ENCODE measurements at places on chromosomes 2 and 18. TPM values are rescaled to one million over a fixed set of nuclear protein-coding genes. Genes with fewer than 3 reads are reported as not detected.

Gene TEKT4
- total RNA-seq, result not detected

Gene MAB21L4
- total RNA-seq, result not detected

Gene RNU2-63P
- not detected for total RNA-seq

Gene SLC19A3
- 0.29 TPM for total RNA-seq

Gene SERPINB3
- total RNA-seq, result not detected

Gene TMEM247
- total RNA-seq, result not detected

Gene GPAT2
- 16.2 TPM for total RNA-seq

Gene CFC1
- total RNA-seq, result not detected

Gene LAMA1
- 3.6 TPM for total RNA-seq

Gene SLC11A1
- 0.33 TPM for total RNA-seq

Gene UPP2
- total RNA-seq, result not detected

Gene TUBA4A
- 55.1 TPM for total RNA-seq

Gene TPO
- total RNA-seq, result not detected

Gene MRPL53
- total RNA-seq, result 48.0 TPM

Gene TDRD15
- not detected for total RNA-seq

Gene SERPINB5
- 0.29 TPM for total RNA-seq

Gene KIF1A
- not detected for total RNA-seq

Gene ATP8B1
- total RNA-seq, result 83.7 TPM

Gene TUBA3D
- total RNA-seq, result not detected

Gene ABCG5
- total RNA-seq, result not detected

Gene SERPINB13
- not detected for total RNA-seq

Gene MAP3K19
- not detected for total RNA-seq

Data from smooth muscle cell of trachea (primary cell).